ENCODE measurements at places on chromosomes 11 and 22.

- no peak for DNase-seq
These were observed 82.9 kb downstream of the FAM83F start for GRCh38 chr22:40077646-40078016.

- no peak for DNase-seq
These were observed 9.1 kb downstream of the CCDC157 start for GRCh38 chr22:30365891-30366290.

DNA sequence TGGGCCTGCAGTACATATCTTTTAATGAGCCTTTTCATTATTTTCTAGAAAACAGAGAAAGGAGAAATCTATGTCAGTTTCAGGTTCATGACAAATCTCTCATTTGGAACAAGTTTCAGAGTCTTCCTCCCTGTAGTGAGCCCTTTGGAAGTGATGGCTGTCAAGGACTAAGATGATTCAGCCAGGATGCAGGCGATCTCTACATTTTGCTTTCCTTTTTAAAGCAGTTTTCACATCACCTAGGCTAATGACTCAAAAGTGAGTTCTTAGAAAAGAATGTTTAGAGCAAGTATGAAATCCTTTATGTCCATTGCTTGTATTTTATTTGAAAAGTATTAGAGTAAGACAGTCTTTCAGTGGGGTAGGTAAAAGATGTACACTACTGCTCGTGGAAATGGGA is 130.1 kb downstream of the TRPC6 start:
- no peak for DNase-seq

DNA sequence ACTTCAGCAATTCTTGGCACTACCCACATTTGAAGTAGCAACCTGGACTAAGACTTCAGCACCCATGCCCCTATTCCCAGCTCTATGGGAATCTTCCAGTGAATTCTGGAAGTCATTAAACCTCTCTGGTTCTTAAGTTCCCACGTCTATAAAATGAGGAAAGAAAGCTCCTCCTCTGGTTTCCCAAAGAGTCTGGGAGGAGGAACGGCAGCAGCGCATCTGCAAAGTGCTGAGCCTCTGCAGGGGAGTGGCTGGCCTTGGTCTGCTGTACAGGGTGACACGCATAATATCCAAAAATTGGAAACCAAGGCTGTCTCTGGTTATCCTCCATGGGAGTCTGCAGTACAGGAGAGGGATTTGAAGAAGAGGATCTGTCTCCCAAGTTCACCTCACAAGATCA is 73.6 kb upstream of the TP53I11 start:
- DNase-seq = no peak

DNA sequence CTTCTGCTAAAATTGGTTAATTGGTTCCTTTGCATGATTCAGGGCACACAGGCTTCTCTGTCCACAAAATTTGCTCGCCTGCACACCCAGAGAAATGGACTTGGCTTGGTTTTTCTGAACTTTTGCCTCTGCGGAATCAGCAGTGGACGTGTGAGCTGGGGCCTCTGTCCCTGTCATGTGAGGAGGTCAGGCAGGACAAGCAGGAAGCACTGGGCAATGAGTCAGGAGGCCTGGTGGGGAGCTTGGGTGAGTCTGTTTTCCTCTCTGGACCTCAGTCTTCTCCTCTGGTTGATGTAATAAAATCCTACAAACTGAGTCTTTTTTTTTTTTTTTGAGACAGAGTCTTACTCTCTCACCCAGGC is 10.4 kb upstream of the CELSR1 start:
- no peak for DNase-seq

- DNase-seq = peak; percentile 14
These were observed 33.4 kb downstream of the SIK2 start for GRCh38 chr11:111635706-111636045.

Measured in NCI-H1694 (cell line).